Fibroblast of villous mesenchyme (primary cell): ENCODE measurements at places on chromosomes 7 and 10.

DNA sequence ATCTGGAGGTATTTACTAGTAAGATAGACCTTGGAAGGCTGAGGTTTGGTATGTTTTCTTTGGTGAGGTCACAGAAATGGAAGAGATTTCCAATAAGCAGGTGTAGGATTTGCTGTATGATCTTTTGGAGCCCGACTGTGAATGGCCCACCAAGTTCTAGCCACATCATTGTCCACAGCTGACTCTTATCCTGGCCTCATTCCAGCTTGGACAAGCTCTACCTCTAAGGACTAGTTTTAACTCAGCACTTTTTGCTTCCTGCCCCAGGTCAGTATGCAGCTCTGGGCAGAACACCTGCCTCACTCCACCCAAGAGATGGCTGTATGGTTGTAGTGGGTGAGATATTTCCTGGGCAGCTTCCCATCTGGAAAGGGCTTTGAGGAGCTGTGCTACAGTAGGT lies 6.1 kb upstream of the CPA4 start:
- no peak for DNase-seq

DNA sequence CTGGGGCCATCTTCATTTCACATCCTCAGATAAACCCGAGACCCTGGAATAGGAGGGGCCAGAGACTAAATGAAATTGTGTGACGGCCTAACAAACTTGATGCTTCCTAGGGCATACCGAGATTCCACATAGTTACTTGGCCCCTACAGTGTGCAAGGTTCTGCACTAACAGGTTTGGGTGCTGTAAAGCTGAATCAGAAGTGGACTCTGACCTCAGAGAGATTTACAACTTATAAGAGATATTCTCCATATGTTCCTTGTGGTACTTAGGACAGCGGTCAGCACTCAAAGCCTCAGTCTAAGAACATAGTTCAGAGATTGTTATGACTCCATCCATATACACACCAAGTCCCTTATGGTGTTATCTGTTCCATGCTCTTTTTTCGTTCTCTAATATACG lies 55.1 kb upstream of the FHIP2A start:
- DNase-seq: peak; percentile 35

- peak; percentile 18 for DNase-seq
Observed at GRCh38 chr10:21919117-21919516, 84.4 kb downstream of the DNAJC1 start.

DNA sequence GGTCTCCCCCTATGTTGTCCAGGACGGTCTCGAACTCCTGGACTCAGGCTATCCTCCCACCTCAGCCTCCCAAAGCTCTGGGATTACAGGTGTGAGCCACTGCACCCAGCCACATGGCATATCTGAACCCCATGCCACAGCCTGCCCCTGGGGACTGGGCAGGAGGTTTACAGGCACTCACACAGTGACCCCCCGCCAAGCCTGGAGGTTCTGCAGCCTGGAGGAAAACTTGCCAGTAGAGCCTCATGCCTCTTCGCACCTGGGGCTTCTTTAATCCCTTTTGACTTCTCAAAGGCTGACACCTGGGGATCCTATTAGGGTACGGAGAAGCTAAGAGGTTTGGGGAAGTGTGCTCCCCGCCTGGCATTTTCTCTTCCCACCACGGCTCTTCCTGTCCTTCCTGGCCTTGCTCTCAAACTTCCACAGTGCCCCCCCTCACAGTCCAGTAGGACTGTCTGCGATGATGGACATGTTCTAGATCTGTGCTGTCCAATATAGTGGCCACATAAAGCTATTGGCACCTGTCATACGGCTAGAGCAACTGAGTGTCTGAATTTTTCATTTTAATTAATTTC lies 11.4 kb upstream of the KCP start:
- DNase-seq: no peak

GRCh38 chr7:33981671-33982424 lies 76.5 kb downstream of the BMPER start:
- DNase-seq: peak; percentile 26

GRCh38 chr7:20158684-20159083 lies 58.5 kb downstream of the MACC1 start:
- DNase-seq: peak; percentile 21

DNA sequence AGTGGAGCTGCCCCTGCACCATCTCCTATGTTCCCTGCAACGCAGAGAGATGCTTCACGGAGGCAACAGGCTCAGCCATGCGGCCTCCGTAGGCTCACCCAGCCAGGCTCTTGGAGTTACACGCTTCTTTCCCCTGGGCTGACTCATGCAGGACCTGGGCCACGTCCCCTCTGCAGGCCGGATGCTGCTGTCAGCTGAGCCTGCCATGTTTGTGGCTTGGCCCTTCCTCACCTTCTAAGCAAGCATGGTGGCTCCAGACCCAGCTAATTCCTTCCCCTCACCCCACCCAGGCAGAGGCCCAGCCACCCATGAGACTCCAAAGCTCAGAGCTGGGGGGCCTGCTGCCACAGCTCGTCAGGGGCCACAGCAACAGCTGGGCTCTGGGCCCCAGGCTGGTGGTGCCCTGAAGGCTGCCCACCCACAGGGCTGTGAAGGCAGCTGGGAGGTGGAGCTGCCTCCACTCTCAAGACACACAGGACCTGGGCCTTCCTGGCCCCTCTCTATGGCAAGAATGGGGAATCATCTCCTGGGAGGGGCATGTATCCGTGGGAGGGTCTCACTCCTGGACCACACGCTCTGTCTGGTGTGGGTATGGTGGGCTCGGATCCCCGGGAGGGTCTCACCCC lies 219.6 kb downstream of the ELFN1 start:
- DNase-seq: peak; percentile 61

- no peak for DNase-seq
Observed at GRCh38 chr7:119320316-119320715, 952.7 kb upstream of the KCND2 start.

GRCh38 chr10:110864662-110865140 lies 7.0 kb upstream of the PDCD4 start:
- DNase-seq: peak; percentile 21

- DNase-seq: no peak
Observed at GRCh38 chr7:150375662-150376521, 3.2 kb upstream of the ZNF775 start.

- no peak for DNase-seq
Observed at GRCh38 chr7:126839624-126840023, 413.1 kb downstream of the GRM8 start.

DNA sequence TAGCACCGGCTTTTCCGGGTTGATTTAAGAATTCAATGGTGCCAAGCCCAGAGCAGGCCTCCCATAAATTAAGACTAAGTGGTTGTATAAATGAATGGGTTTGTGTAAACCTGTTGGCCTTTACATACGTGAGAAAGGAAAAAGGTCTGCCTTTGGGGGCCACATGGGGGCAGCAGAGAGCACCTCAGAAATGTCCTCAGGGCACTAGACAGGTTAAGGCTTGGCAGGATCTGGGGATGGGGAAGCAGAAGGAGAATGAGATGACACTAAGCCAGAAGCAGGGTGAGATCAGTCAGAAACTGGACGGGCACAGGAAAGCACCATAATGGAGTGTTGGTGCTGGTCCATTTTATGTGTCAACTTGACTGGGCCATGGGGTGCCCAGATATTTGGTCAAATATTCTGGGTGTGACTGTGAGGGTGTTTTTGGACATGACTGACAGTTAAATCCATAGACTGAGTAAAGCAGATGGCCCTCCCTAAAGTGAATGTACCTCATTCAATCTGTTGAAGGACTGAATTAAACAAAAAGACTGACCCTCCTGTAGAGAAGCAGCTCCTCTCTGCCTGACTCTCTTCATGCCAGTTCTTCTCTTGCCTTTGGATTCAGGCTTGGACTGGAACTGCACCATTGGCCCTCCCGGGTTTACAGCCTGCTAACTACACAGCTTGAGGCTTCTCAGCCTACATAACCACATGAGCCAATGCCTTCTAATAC lies 58.9 kb downstream of the FRMPD2 start:
- DNase-seq: peak; percentile 41

DNA sequence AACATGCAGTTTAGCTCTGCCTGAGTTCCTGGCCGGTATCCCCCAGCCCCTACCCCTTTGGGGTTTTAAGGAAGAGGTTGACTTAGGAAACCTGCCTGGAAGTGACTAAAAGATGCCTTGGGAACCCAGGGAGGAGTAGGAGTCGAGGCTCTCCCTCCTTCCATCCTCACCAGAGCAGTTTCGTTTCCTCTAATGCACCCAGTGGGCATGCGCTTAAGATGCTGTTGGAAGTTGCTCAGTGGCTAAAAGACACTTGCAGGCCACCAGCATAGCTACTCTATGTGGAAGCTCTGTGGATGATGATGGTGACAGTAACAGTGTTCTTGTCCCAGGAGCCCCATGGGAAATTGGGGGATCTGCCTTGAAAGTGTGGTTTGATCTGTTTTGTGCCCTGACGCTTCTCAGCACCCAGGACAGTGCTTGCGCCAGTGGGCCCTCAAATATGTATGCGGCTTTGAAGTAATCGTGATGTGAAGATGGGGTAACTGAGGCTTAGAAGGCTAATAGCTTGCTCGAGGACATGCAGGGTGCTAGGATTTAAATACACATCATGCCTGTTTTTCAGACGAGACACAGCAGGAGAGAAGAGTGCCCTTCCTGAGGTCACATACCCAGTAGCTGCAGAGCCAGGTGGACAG lies 32.0 kb downstream of the TBATA start:
- no peak for DNase-seq

DNA sequence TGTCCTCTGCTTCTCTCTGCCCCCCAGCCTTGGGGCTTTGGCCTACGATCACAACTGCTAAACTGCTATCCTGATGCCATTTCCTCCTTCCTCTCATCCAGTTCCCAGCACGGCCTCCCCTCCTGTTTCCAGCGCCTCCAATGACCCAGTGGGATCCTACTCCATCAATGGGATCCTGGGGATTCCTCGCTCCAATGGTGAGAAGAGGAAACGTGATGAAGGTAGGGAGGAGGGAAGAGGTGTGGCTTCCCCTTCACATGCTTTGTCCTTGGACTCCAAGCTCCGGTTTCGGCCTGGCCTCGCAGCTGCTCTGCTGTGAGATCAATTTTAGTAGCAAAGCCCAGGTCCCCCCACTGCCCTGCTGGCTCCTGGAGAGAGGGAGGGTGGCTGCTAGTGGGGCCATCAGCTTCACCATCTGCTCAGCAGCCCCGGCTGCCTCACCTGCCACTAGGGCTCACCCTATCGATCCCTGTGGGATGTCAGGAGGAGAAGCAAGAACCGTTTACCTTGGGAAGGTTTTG lies 35.8 kb downstream of the PAX2 start:
- no peak for DNase-seq

DNA sequence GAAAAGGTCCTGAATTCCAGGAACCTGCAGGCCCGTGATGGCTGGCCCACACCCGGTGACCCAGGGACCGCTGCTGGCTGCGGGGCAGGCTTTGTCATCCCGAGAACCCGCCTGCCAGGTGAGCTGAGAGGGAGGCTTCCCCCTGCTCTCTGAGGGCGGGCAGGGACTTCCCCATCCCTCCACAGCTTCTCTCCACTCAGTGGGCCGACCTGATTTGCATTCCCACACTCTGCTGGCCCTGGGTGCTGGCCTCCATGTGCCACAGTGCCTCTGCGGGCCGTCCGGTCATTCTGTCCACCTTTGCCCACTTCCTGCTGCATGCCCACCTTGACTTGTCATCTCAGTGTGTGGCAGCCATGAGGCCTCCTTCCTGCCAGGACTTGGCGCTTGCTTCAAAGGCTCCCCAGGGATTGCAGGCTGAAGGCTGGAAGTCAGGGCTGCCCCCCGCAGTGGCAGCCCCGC lies 35.3 kb downstream of the PALD1 start:
- DNase-seq: no peak

GRCh38 chr10:96524741-96525140 lies 11.0 kb upstream of the TLL2 start:
- no peak for DNase-seq

- DNase-seq: no peak
Observed at GRCh38 chr10:47025253-47025539, 114.0 kb downstream of the PTPN20 start.

GRCh38 chr7:100585511-100586265 lies at the start of gene LRCH4:
Gene LRCH4, minus strand, starts transcription at chr7:100586129. Its CDS starts 29 bp downstream, at chr7:100586100.
- no peak for DNase-seq

DNA sequence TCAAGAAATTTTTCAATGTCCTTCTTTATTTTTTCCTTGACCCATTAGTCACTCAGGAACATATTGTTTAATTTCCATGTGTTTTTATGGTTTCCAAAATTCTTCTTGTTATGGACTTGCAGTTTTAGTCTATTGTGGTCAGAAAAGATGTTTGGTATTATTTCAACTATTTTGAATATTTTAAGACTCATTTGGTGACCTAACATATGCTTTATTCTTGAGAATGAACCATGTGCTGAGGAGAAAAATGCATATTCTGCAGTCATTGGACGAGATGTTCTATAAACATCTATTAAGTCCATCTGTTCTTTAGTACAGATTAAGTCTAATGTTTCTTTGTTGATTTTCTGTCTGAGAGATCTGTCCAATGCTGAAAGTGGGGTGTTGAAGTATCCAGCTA lies 42.3 kb upstream of the MDFIC start:
- peak; percentile 83 for DNase-seq

DNA sequence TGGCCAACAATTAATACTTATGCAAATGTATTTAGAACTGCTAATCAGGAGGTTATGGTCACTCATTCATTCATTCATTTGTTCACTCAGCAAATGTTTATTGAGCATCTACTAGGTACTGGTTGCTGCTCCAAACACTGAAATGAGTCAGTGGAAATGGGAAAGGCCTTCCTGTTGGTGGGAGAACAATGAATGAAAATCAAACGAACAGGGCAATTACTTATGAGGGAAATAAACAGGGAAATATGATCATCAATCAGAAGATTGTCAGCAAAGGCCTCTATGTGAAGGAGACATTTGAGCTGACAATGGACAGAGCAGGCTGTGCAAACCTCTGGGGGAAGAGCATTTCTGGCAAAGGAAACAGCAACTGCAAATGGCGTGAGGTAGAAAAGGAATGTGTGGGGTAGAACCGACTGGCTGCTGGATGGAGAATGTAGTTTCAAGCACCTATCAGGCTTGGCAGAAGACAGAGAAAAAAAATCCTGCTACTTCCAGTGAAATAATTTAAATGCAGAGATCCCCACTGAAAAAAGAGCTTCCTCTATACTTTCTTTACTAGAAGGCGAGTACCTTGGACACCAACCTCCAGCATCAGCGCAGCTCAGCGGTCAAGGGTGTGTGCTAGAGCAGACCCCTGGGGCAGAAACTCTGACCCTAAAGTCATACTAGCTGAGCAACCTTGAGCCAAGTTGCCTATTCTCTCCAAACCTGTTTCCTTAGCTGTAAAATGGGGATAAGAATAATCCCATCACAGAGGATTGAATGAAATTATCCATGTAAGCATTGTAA lies 108.8 kb upstream of the EEPD1 start:
- no peak for DNase-seq
